ENCODE measurements at places on chromosomes 7 and 10.

DNA sequence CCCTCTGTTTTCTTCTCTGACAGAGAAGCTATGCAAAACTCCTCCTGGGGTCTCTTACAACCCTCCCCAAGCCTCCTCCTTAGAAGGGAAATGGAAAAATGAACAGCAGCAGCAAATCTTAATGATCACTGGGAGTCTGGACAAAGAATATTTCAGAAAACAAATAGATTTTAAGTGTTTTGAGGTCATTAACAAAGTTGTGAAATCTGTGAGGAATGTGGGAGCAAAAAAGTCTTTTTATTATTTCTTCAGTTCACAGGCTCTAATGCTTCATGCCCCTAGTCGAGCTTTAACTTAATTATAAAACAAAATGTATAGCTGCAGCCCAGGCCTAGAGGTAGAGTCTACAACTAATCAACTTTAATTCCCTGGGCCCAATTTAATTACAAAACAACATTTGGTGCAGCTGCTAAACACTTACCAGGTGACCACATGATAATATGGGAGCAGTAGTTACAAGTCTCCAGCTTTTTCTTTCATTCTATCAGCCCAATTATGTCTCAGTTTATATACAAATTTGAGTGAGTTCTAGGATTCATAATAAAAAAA is 293.2 kb downstream of the THSD7A start:
- no peak for DNase-seq

DNA sequence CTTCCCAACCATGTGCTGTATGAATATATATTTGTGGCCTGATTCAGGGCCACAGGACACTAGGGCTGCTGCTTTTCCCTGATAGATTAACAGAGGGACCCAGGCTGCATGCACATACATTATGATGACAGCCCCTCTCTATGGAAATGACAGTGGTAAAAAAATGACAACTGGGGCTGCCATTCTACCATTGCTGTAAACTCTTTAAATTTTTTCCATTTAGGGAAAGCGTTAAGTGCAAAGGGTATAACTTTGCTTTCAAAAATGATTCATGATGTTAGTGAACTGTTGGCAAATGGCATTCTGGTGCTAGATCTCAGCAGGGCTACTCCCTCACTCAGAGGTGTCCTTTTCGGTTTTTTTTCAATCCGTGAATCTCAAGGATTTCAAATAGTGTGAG is 4.2 kb downstream of the CTBP2 start:
- no peak for DNase-seq

- no peak for DNase-seq
Measured at GRCh38 chr7:102830197-102830596, 81.4 kb downstream of the FAM185A start.

DNA sequence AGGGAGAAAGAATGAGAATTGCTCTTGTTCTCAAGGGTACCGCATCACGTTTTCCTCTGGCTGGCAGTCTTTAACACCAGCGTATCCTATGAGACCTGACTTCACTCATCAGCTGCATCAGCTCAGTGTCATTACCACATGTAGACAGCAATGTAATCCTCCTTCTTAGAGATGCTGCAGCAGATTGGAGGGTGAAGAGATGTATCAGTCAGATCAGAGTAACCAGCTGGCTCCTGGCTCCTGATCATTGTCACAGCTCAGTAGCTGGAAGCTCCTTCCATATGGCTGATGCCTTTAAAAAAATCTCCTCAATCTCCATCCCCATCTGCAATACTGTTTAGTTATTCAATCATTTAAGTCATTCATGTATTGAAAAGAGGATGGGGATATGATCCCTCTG is 39.7 kb upstream of the EPHB6 start:
- no peak for DNase-seq

DNA sequence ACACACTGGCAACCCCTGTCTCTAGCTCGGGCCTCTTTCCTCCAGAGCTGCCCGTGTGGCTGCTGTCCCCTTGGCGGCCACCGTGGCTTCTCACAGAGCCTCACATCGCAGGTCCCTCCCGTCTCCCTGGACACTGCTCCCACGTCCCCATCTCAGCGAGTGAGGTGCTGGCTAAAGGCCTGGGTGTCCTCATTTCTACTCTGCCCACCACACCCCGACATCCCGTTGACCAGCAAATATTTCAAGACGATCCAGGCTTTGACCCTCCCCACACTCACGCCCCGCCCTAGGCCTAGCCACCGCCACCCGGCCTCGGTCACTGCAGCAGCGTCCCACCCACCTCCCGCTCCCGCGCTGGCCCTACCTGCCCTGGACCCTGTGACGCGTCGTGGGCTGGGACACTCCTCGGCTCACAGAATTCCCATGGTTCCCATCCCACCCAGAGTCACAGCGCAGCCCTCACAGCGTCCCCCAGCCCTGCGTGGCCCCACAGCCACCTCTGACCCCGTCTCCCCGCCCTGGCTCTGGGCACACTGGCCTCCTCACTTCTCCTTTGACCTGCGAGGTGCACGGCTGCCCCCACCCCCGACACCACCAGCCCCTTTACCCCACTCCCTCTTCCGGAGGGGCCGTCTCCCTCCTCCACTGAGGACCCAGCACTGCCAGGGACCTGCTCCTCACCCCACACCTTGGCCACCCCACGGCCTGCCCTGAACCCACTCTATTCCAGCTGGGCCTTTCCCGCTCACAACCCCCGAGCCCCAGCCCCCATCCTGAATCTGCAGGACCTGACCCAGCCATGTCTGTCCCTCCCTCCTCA is 6.9 kb downstream of the ADAP1 start:
- no peak for DNase-seq

DNA sequence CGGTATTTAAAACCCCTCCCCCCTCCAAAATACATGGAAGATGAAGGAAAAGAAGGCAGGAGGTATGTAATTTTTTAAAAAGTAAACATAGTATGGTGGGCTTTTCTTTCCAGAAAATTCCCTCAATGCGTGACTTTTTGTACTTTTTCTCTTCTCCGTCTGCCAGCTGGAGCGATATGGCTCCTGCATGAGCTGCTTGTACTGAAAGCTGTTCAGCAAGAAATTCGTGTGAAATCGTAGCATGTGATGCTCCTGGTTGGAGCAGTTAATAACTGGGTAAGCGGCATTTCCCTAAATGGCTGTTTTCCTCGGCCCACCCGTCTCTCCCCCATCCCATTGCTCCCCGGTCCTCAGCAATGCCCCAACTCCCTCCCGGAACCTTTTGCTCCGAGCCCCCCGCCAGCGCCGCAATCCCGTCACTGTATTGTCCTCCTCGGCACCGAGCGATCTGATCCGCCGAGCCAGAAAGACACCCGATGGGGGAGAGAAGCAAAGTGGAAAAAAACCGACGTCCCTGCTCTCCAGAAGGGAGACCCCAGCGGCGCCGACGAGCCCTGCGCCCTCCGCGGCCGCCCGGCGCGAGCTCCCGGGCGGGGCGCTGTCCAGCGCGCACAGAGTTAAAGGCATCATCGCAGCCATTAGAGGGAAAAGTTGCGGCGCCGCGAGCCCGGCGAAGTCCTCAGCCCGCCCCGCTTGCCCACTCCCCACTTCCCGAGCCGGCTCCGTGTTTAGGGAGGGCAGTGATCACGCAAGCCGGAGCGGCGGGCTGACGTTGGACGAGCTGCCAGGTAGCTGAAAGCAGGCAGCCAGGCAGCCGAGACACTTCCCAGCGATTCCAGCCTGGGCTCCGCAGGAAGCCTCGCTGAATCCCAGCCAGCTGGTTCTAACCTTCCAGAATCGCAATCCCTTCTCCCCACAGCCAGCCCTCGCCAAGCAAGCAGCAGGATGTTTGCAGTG is at the start of gene VSTM2A:
TSS of gene VSTM2A (plus strand) at position 707 of the 957 bp plus-strand sequence. CDS start 356 bp downstream, outside the sequence.
- DNase-seq: no peak

DNA sequence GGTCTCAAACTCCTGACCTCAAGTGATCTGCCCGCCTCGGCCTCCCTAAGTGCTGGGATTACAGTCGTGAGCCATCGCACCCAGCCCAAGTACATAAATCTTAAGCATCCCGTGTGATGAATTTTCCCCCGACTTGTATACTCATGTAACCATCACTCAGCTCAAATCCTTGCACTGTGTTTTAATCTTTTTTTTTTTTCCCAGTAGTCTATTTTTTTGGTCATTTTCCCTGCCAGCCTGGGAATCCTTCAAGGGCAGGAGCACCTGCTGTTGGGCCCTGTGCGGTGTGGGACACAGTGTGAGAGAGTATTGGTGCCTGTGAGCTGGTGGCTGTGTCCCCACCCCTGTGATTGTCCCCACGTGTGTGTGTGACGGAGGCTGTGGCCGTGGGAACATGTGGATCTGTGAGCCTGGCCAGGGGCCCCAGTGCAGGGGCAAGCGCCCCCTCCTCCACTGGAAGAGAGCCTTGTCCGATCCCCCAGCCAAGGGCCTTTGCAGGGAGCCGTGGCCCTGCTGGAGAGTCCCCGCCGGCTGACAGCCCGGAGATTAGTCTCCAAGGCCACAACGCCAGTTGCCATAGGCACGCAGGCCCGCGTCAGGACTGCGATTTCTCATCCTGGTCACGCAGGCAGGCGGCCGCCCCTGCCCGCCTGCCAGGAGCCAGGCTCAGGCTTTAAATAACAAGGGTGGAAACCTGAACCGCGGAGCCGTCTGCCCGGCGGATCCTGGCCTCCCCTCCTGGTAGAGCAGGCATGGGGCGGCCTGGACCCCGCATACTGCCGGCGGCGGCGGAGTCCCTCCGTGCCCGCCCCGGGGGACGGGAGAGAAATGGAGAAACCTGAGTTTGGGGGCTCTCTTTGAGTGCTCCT is 26.5 kb downstream of the GTF2IRD1 start:
- DNase-seq: no peak

DNA sequence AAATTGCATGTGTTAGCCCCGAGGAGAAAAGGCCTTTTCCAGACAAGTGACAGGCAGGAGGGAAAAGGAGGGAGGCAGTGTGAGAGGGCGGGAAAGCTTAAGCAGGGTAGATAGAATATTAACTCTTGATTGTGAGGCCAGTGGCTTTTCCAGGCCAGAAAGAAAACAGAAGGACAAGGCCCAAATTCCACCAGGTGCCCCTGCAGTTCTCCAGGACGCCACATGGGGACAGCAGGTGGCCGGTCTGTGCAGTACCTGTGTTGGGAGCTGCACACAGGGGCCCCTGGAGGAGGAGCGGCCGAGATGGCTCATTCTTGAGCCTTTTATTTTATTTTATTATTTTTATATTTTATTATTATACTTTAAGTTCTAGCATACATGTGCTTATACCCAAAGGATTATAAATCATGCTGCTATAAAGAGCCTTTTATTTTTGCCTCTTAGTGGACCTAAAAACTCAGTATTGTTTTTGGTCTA is 141.3 kb upstream of the KLF14 start:
- DNase-seq: no peak

- no peak for DNase-seq
Measured at GRCh38 chr10:14560791-14561765, 213.6 kb downstream of the FAM107B start.

DNA sequence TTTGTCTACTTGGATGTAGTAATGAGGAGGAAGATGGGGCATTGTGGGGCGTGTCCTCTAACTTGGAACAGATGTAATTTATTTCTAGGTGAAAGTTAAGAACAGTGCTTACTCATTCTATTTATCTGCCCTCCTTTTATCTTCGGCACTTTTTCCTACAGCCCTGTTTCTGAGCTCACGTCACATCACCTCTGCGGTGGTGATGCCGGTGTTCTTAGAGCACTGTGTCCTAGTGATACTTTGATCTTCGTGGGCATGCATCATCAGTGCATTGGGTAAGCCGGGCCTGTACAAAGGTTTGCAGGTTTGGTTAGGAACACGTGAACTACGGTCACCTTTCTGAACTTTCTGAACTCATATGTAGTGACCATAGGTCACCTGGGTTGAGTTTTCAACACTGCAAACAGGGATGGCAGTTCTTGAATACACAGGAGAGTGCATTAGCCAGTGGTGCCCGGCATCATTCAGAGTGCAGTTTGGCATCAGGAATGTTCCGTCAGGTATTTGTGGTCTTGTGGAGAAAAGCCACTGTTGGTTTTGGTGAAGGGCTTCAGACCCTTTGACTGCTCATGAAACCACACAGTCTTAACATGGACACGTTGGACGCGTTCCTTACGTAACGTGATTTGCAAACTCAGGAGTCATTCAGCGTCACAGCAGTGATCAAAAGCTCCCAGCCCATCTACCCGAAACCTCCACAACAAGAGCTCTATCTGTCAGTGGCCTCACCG is 5.6 kb downstream of the POR start:
- no peak for DNase-seq

- DNase-seq: no peak
Measured at GRCh38 chr10:121519901-121520493, 78.2 kb downstream of the FGFR2 start.

DNA sequence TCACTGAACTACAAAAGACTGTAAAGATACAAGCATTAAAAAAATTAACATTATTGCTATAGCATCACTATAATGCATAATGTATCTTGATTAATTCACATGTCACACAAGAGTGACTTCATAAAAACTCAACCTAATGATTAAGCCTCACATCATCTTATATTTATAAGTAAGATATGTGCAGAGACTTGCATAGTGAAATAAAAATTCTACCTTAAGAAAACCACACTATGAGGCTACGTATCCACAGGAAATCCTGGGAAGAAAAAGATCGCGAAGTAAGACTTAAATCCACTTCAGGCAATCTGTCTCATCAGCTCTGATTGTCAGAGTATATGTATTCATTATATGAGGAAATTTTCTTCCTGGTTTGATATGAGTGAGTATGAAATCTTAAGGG is 160.0 kb downstream of the SLC25A13 start:
- DNase-seq: no peak

- no peak for DNase-seq
Measured at GRCh38 chr7:83362871-83363550, 200.3 kb upstream of the PCLO start.

GRCh38 chr10:35532141-35532540 is 73.0 kb upstream of the GJD4 start:
- DNase-seq: no peak

GRCh38 chr7:51081270-51081890 is 235.2 kb downstream of the COBL start:
- no peak for DNase-seq

DNA sequence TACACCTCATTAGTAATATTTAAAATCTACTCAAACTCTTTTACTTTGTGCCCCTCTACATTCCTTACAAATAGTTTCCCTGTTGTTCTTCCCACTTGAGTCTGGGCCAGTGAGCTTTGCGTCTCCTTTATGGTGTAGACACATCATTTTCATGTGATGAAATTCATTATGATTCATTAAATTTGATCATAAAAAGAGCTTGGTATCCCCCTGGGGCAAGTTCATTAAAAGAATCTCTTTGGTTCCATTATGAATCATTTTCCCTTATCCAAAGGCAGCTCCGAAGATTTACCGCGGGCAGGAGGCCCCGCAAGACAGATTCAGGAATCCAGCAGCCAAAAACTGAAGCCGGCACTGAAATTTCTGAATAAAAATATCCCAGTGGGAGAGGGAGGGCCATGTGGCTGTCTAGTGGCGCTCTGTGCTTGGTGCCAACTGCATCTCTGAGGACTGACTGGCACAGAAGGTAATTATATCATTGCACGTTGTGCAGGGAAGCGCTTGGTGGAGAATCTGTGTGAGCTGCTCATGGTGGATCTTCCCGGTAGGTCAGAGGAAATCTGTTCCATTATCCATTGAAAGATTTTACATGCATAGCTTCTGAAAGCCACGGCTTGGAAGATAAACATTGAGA is 151.4 kb upstream of the PITRM1 start:
- DNase-seq: no peak

- no peak for DNase-seq
Measured at GRCh38 chr7:149633976-149634945, 136.7 kb upstream of the ZNF746 start.

Measured in NCI-H1436 treated with DMSO at 0.1 percent for 48 hours (cell line).